ENCODE measurements at places on chromosomes 2 and 18. TPM values are rescaled to one million over a fixed set of nuclear protein-coding genes. Genes with fewer than 3 reads are reported as not detected.

DNA sequence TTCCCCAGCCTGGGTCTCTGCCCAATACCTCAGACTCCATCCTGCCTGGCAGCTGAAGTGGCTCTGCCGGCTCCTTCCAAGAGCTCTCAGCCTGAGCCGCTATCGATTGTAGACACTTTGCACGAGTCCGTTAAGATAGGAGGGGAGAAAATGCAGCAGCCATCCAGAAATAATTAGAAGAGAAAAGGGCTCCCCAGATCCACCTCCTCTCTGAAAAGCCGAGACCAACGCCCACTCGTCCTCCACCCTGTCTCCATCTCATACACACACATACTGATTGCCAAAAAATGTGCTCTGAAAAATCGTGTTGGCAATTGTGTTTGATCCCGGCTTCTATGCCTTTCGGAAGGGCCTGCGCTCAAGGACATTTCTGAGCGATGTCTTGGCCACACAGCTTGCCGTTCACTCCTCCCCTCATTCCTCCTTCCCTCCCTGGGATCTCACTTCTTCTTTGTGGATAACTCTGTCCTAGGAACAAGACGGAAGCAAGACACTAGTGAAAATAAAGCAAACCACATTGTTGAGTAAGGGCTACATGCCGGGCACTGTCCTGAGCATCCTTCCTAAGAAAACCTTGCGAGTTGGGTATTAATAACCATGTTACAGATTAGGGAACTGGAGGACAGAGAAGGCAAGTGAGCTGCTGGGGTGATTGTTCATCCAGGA, 372.8 kb upstream of the MYT1L start:
- H3K4me3 ChIP-seq: no peak overlapping the region
- no peaks in the 10 kb centered on the region for H3K36me3 ChIP-seq
- H3K27ac ChIP-seq: no peak overlapping the region
- no peaks in the 10 kb centered on the region for H3K4me1 ChIP-seq
- peaks cover 20% of the 10 kb centered on the region for H3K27me3 ChIP-seq

- H3K4me1 ChIP-seq: peaks cover 7% of the 10 kb centered on the region
These were observed 47.8 kb downstream of the LRRTM1 start for GRCh38 chr2:80256782-80257167.

DNA sequence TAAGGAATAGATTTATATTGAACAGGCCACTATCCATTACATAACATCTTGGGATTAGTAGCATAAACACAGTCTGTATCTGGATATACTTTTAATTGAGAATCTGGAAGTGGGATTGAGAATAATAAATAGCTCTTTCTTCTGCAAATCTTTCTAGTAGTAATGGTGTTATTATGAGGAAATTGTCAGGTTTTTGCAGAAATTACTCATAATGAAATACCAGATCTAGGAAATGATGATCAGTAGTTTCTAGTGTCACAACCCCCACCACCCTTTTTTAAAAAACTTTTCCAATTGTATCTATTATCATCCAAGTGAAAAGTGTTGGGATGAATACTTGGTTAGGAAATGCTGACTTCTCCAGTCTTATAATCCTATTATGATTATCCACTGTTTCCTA, 18.7 kb downstream of the NBEAL1 start:
- DNase-seq: no peak
- no peaks in the 10 kb centered on the region for H3K27me3 ChIP-seq
- H3K27ac ChIP-seq: no peak overlapping the region
- no peaks in the 10 kb centered on the region for H3K4me1 ChIP-seq
- no peaks in the 10 kb centered on the region for H3K36me3 ChIP-seq

DNA sequence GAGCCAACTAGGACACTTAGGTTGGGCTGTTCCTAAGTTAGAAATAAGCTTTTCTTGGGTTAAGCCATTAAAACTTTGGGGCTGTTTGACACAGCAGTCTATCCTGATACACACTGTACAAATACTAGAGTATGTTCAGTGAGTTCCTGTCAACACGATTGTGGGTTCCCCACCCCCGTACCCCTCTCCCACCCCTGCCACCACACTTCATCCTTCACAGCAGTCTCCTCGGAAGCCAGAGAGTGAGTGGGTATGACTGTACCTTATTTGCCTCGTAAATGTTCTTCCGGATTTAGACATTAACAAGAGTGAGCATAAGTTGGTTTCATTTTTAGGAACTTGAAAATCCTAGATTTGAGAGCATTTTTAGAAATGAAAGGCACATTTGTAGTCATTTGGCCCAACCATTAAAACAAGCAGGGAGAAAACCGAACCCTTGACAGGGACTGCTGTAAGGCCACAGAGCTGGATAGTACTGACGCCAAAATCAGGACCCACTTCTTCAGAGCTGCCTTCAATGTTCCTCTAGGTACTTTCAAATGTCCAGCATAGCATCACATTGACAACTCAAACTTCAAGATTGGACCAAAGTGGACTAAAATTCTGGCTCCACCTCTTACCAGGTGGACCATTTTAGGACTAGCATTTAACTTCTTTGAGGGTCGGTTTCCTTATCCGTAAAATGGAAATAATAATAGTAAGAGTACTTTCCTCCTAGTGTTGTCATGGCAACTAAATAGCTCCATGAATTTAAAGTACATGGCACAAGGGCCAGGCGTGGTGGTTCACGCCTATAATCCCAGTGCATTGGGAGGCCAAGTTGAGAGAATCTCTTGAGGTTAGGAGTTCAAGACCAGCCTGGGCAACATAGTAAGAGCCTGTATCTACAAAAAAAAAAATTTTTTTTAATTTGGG, 166.3 kb upstream of the SERTAD2 start:
- no peak for DNase-seq
- H3K27ac ChIP-seq: no peak overlapping the region
- H3K4me1 ChIP-seq: no peaks in the 10 kb centered on the region

- no peak overlapping the region for H3K4me3 ChIP-seq
- no peaks in the 10 kb centered on the region for H3K27me3 ChIP-seq
- no peaks in the 10 kb centered on the region for H3K36me3 ChIP-seq
- peaks cover 12% of the 10 kb centered on the region for H3K4me1 ChIP-seq
These were observed 20.5 kb downstream of the ODC1 start for GRCh38 chr2:10427618-10427949.

GRCh38 chr2:128316777-128317180, 1.9 kb downstream of the HS6ST1 start:
- no peak overlapping the region for H3K27ac ChIP-seq
- H3K36me3 ChIP-seq: no peaks in the 10 kb centered on the region
- H3K4me3 ChIP-seq: peak overlapping the region; percentile 74
- no peak for DNase-seq

GRCh38 chr2:109647636-109648035, 33.5 kb downstream of the SOWAHC start:
- H3K27me3 ChIP-seq: no peaks in the 10 kb centered on the region
- no peaks in the 10 kb centered on the region for H3K36me3 ChIP-seq
- H3K4me1 ChIP-seq: peaks cover 12% of the 10 kb centered on the region

- no peak for DNase-seq
- no peaks in the 10 kb centered on the region for H3K4me1 ChIP-seq
- no peak overlapping the region for H3K27ac ChIP-seq
- no peaks in the 10 kb centered on the region for H3K36me3 ChIP-seq
These were observed 87.9 kb downstream of the ZNF804A start for GRCh38 chr2:184685999-184686841.

GRCh38 chr18:3612315-3612714, 162.3 kb downstream of the TGIF1 start:
- no peak overlapping the region for H3K4me3 ChIP-seq
- no peak for DNase-seq
- H3K27ac ChIP-seq: no peak overlapping the region
- H3K27me3 ChIP-seq: no peaks in the 10 kb centered on the region

- H3K4me1 ChIP-seq: peaks cover 6% of the 10 kb centered on the region
- no peak overlapping the region for H3K4me3 ChIP-seq
- H3K27ac ChIP-seq: no peak overlapping the region
- H3K27me3 ChIP-seq: no peaks in the 10 kb centered on the region
- H3K36me3 ChIP-seq: no peaks in the 10 kb centered on the region
These were observed 19.8 kb downstream of the SLC4A1AP start for GRCh38 chr2:27683390-27684071.

DNA sequence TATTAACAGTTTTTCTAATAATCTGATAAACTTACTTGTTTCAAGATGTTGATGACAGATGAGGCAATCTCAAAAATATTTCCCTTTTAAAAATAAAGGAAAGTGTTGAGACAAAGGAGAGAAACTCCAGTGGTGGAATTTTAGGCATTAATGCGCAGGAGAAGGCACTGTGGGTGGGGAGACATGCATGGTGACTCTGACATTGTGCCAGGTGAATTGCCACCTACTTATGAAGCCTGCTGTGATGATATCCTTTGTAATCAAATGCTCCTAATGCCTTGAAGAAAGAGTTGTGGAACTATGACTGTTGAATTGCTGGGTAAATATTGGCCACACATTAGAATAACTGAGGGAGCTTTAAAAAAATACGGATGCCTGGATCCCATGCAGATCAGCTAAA, 101.4 kb downstream of the PLA2R1 start:
- no peak for DNase-seq
- no peaks in the 10 kb centered on the region for H3K36me3 ChIP-seq
- H3K4me1 ChIP-seq: peaks cover 33% of the 10 kb centered on the region
- no peak overlapping the region for H3K4me3 ChIP-seq
- H3K27ac ChIP-seq: no peak overlapping the region
- H3K27me3 ChIP-seq: no peaks in the 10 kb centered on the region

DNA sequence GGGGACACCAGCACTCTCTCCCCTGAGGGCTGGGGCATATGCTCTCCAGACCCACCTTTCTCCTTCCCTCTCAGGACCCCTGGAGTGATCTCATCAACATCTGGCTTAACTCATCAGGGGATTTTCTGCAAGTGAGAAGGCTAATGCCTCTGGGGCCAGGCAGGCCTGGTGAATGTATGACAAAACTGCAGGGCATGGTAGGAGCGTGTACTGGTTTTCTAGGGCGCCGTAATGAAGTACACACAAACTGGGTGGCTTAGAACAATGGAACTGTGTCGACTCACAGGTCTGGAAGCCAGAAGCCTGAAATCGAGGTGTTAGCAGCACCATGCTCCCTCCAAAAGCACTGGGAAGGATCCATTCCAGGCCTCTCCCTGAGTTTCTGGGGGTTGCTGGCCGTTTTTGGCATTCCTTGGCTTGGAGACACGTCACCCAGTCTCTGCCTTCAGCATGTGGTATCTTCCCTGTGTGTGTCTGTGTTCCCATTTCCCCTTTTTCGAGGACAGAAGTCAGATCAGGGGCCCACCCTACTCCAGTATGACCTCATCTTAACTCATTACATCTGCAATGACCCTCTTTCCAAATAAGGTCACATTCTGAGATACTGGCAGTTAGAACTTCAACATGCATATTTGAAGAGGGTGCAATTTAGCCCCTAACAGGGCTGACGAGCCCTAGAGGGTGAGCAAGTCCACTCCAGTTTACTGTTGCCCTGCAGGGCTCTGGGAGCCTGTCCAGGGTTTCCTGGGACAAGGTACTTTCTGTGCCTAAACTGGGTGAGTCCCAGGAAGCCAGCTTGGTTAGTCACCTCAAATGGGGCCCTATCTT, 45.5 kb upstream of the CAB39 start:
- H3K4me1 ChIP-seq: no peaks in the 10 kb centered on the region
- DNase-seq: no peak
- no peaks in the 10 kb centered on the region for H3K27me3 ChIP-seq
- H3K27ac ChIP-seq: no peak overlapping the region

GRCh38 chr18:51753365-51754057, 556.0 kb upstream of the MEX3C start:
- no peak overlapping the region for H3K4me3 ChIP-seq
- no peaks in the 10 kb centered on the region for H3K4me1 ChIP-seq
- H3K27me3 ChIP-seq: no peaks in the 10 kb centered on the region
- DNase-seq: no peak

DNA sequence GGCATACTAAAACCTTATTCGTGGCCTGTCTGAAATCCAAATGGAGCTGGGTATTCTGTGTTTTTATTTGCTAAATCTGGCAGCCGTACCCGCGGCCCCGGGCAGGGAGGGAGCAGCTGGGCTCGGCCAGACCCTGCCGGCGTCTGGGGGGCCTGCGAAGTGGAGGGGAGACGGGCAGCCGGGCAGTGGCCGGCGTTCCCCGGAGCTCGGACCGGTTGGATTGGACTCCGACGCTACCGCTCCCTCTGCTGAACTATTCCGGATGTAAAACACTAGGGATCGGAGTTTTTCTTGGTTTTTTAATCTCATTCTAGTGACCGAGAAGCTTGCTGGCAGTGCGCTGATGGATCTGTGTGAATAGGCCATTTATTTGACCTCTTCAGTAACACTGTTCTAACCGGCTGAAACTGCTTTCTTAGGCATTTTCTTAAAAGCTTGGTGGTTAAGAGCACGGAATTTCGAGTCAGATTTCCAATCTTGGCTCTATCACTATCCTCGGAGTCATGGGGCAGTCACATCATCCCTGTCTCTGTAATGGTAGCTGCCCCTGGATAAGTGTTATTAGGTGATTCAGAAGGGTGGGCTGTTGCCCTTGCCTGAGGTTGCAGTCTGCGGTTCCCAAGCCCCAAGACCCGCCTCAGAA, 694 bp downstream of the UNC50 start:
- peaks cover 65% of the 10 kb centered on the region for H3K4me1 ChIP-seq
- peak; percentile 29 for DNase-seq
- H3K27ac ChIP-seq: peak overlapping the region; percentile 95
- H3K27me3 ChIP-seq: no peaks in the 10 kb centered on the region
- peak overlapping the region; percentile 98 for H3K4me3 ChIP-seq

GRCh38 chr18:3468066-3468705, 18.2 kb downstream of the TGIF1 start:
- no peak for DNase-seq
- no peaks in the 10 kb centered on the region for H3K27me3 ChIP-seq
- no peak overlapping the region for H3K27ac ChIP-seq
- H3K36me3 ChIP-seq: no peaks in the 10 kb centered on the region

DYTN gene
- not detected for total RNA-seq

FLACC1 gene
- 11.2 TPM for total RNA-seq

SP5 gene
- total RNA-seq: 0.97 TPM

MRPS5 gene
- total RNA-seq: 59.1 TPM

CACNB4 gene
- 0.57 TPM for total RNA-seq

KCMF1 gene
- 80.4 TPM for total RNA-seq

LRATD1 gene
- 1.0 TPM for total RNA-seq

RTTN gene
- 15.7 TPM for total RNA-seq
